ENCODE measurements at places on chromosomes 5 and 9.

DNA sequence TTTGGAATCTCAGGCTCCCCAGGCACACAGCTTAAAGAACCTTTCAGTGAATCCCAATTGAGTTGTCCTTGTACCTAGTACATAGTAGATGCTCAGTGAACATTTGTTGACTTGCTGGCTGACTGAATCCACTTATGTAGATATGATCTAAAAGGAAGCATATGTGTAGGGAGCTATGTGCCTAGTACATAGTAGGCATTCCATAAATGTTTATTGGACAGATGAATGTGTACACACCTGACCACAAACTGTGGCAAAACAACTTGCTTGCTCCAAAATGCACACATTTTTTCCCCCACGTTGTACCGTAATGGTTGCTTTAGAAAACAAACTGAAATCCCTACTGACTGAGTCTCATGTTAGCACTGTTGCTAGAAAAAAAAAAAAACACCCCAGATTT lies 80.2 kb upstream of the IL12B start:
- no peak for DNase-seq

DNA sequence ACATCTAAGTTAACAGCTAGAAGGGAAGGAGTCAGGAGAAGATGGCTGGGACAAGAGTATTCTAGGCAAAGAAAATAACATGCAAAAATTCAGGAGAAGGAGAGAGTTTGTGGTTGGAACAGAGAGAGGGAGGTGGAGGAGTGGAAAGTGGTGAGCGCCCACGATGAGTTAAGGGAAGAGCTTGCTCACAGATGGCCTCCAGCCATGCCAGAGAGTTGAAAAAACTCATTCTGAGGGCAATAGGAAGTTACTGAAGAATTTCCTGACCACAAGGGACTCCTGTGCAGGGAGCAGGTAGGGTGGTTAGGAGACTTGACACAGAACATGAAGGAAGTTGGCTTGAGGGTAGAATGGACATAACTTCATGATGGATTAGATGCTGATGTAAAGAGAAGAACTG lies 159.7 kb downstream of the DOCK2 start:
- DNase-seq, result no peak

GRCh38 chr5:139394654-139395566 lies at the start of gene PROB1:
TSS of gene PROB1 (minus strand) at chr5:139395104. CDS start at chr5:139395081, 23 bp downstream.
- no peak for DNase-seq

DNA sequence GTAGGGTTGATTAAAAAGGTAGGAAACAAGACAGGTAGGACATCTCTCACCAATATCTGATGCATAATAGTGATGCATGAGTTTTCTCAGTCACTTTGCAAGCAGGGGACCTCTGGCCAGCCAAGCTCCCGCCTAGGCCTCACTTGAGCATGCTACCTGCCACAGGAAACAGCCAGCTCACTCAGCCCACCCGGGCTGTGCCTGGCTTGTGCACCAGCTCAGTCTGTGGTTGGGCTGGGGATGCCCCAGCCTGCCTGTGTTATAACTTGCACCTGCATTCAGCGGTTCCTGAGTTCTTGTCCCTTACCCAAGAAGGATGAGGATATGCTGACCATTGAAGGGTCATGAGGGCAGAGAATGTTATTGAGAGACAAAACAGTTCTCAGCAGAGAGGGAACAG lies 172.8 kb upstream of the PLCXD3 start:
- no peak for DNase-seq

DNA sequence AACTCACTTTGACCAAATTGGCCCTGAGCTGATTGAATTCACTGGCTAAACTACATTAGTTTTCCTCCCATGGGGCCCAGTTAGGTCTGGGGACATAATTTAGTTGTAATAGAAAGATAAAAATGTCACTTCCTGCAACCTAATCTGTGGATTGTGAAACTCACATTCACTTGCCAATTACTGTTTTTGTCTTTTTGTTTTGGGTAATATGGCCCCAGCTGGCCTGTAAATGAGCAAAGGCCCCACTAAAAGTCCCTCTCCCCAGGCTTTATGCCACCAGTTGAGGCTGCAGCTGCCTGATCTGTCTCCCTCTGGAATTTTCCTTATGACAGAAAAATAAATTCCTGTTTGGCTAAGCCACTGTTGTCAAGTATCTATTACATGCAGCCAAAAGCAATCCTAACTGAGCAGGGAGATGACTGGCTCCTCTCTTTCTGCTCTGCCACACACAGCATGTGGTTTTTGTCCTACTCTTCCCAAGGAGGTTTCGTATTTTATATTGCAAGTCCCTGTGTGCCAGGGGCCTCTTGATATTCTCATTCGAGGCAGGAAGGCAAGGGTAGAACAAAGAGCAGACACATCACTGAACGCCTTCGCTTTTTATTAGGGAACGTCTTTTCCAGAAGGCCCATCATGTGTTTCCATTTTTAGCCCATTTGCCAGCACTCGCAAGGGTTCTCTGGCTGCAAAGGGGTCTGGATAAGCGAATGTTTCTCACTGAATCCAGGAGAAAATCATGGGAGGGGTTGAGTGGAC lies 24.1 kb upstream of the SLC25A48 start:
- no peak for DNase-seq

- no peak for DNase-seq
These were observed 401.1 kb upstream of the TRPC7 start for GRCh38 chr5:136766456-136766855.

DNA sequence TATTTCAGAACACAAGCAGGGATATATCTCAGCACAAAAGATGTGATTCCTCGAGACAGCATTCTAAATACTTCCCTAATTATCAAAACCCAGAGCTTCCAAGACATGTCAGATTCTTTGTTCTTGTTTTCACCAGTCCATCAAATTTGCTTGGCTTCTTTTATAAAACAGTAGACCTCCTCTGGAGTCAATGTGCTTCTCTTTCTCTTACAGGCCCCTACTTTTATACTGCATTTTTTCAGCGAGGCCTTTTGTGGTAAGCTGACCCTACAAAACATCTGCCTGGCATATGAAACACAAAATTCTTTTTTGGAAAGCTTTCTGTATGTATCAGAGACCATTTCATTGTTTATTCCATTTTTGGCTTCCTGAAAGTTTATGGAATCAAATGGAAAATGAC lies 81.8 kb downstream of the ARSB start:
- DNase-seq, result no peak

GRCh38 chr5:162289489-162289888 lies 221.9 kb downstream of the GABRG2 start:
- no peak for DNase-seq

- no peak for DNase-seq
These were observed 12.6 kb downstream of the SLC6A7 start for GRCh38 chr5:150202501-150202900.

DNA sequence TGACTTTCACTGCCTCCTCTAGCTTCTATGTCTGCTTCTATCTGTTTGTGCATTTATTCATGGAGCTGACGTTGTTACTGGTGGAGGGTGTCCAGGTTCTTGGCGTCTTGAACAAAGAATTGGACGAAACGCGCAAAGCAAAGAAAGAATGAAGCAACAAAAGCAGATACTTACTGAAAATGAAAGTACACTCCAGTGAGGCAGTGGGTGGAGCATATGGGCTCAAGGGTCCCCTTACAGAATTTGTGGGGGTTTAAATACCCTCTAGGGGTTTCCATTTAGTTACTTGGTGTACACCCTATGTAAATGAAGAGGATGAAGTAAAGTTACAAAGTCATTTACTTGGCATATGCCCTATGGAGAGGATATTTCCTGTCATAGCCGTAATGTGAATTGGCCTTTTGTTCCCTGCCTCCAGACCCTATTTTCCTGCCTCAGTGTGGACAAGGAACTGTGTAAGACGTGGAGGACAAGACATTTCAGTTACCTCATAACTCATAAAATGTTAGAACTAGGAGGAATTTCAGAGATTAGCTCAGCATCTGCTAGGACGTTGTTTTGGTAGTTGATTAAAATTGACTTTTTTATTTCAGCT lies 3.1 kb downstream of the POLR3G start:
- DNase-seq, result no peak

DNA sequence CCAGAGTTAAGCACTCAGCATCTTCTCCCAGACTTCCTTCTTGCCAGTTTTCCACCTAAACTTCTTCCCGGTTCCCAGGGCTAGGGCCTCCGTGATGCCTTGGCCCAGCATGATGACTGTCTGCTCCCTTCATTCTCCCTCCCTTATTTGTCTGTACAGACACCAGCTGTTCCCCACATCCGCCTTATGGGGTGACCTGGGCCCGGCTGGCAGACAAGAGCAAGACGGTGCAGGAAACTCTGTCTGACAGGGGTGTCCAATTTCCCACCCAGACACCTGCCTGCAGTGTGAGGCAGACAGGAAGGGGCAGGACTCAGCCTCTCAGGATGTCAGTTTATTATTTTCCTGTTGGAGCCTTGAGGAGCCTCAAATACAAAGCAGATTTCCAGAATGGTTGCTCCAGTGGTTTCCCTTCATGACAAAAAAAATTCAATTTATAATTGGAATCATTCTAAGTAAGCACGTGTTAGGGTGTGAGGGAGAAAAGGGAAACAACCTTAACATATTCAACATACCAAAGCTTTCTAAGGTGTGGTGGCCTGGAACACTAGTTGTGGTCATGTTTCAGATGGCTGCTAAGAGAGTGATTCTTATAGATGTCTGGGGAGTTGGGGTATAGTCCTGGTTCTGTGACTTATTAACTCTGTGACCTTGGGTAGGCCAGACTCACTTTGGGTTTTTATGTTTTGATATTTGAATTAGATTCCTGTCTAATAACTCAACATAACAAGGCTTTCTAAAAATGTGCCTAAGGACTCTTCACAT lies 234.5 kb downstream of the PAPPA start:
- DNase-seq, result no peak
